ENCODE measurements at places on chromosomes 5 and 9.

GRCh38 chr9:2209400-2209799 lies 194.3 kb downstream of the SMARCA2 start:
- DNase-seq: no peak

DNA sequence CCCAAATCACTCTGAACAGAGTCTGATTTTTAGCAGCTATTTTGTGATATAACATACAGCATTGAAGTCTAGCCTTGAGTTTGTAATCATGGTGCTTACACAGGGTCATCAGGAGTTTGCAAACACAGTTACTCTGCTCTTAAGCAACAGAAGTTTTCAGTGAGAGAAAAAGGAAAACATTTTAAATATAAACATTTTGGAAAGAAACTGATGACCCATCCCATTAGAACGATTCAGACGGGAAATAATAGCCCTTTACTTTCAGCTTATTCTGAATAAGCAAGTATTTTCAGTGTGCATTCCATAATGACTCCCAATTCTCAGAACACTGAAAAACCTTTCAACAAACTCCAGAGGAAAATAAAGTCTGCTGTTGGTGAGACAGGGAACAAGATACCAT lies 46.7 kb upstream of the TMC1 start:
- no peak for DNase-seq

DNA sequence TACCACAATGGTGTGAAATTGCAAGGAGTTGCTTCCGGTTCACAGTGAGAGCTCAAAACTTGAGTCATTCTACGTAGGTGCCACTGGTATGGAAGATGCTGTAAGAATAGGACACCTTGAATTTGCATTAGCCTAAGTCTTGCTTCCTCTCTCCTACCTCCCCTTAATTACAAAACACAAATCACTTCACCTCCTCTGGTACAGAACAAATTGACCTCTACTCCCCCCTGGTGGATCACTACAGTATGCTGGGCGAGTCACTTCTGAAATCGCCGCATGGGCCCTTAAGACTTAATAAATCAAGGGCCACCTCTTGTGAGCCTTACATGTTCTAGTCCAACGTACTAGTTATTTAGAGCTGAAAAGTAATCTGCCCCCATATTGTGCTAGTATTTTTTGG lies 145.3 kb upstream of the SMARCA2 start:
- DNase-seq: peak; percentile 6

DNA sequence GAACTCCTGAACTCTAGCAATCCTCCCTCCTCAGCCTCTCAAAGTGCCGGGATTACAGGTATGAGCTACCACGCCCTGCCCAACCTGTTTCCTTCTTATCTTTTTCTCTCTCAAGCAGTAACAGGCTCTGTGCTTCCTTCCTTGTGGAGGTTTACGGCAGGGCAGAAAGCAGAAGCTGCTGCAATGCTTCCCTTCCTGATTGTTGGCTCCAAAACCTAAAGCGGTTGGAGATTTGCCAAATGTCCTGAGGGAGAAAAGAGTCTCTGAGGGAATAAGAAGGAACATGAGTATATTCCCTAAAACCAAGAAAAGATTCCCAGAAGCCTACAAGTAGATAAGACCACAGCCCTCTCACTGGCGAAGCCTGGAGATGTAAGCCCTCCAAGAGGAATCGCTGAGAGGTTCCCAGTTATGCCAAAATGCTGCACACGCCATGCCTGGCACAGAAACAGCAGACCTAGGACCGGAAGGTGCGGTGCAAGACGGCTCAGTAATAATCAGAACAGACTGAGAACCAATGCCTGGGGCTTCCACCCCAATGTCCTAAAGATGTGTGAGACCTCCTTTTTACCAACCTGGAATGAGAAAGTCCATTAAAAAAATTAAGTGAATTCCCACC lies 73.2 kb downstream of the APTX start:
- peak; percentile 68 for DNase-seq

DNA sequence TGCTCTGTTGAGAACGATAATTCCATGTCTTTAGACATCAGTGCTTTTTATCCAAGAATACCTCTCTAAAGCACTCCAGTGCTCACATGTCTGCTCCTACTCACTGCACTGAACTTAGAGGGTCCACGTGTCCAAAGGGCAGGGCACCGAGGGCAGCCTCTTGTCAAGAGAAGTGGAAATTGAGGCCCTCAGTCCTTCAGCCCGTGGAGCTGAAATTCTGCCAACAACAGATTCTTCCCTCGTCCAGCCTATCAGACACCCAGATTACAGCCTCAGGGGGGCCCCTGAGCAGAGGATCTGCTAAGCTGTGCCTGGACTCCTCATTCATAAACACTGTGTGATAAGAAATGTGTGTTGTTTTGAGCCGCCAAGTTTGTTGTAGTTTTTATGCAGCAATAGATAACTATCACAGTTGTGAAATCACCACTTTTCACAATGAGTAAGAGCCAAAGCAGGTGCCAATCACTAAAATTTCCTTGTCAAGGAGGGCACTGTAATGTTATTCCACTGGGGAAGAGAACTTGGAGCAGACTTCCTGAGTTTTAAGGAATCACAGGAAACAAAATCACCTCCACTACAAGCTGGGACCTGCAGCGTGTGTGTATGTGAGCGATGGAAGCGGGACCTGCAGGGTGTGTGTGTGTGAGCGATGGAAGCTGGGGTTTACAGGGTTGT lies 58.8 kb upstream of the IGFBPL1 start:
- no peak for DNase-seq

DNA sequence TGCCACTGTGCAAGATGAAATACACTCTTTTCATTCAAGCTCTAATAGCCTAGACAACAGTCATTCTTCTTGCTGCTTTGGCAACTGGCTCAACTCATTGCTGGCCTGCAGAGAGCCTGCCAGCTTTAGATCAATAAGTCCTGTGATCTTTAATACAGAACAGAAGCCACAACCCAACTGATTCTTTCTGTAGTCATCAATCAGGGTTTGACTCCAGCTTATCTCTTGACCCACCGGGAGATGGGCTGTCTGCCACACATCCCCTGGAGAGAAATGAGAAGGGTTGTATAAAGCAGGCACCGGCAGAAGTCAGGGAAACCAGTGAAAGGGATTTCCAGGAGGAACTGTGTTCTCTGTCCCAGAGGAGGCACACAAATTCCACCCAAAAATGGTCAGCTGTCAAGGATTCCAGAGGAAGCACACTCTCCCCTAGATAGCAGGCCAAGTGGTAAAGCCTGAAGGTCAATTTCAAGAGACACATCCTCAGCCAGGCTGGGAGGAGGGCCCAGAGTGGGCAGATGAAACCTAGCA lies 24.5 kb downstream of the LHFPL2 start:
- DNase-seq: no peak

- peak; percentile 44 for DNase-seq
These were observed 466.6 kb upstream of the DAB2 start for GRCh38 chr5:39891376-39891775.

DNA sequence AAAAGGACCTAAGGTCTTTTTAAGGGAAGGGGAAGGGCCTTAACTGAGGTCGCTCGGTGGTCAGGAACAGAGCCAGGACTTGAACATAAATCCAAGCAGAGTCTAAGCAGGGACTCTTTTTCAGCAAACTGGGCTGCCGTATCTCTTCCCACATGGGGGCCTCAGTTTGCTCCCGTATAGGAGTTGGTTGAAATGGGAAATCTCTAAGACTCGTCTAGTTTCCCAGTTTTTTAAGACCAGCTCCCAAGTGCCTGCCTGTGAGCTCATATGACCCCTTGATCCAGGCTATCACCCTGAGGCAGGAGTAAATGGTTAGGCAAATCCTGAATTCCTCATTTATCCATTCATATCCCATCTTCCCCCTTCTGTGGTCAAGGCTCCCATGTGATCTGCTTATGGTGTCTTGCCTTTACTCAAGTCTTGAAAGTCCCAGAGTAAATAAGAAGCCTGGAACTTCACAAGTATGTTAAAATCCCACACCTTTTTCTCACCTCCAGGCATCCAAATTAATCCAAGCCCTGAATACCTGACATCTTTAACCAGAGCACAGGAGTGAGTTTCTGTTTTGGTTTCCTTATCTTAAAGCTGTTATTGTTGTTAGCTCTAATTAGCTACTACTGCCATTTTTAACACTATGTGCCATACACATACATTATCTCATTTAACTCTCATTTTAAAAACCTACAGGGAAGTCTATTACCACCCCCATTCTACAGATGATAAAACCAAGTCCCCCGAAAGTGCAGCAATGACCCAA lies 3.0 kb downstream of the ARSI start:
- no peak for DNase-seq

GRCh38 chr5:161167016-161167767 lies 315.2 kb upstream of the ATP10B start:
- no peak for DNase-seq

DNA sequence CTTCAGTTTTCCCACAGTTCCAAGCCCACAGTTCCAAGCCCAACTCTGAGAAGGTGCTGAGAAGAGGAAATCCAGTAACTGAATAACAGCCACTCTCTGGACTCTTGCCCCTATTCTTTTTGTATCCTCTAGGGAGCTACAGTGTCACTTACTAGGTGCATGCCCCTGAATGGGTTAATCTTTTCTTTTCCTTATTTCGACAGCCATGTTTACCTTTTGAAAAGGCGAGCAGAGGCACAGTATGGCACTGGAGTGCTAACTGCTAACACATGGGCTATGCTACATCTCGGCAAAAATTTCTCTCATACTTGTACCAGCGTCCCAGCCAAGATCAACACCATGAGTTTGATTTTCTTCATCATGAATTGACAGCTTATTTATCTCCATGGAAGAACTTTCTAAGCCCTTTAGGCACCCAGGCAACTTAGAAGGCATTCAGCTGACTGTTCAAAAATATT lies 222.6 kb downstream of the EBF1 start:
- DNase-seq: no peak

- DNase-seq: no peak
These were observed 17.8 kb downstream of the ZNF131 start for GRCh38 chr5:43138512-43138893.

DNA sequence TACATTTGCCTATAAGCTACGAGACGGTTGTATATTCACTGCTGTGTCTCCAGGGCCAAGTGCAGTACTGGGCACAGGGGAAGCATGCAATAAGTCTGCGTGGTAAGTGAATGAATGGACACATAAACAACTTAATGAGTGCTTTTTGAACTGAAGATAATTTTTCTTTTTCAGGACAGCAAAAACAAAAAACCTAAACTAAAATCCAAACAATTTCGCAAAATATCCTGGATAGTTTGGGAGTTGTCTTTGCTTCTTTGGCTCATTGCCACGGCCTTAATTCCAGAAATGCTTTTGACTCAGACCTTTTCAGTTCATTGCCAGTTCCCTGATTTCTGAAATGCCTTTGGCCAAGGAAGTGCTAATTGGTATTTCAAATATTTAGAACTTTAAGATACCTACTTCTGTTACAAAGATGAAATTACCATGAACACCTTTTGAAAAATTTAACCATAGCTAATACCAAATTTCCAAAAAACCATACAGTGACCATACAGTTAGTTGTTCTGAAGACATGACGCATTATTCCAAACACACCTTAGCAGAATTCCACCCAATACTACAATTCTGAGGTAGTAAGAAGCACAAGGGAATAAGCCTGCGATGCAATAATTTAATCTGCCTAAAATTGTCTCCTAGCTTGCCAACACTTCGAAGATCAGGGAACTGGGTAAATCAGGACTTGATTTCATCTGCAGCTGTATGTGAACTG lies 42.8 kb downstream of the TEK start:
- DNase-seq: peak; percentile 82

DNA sequence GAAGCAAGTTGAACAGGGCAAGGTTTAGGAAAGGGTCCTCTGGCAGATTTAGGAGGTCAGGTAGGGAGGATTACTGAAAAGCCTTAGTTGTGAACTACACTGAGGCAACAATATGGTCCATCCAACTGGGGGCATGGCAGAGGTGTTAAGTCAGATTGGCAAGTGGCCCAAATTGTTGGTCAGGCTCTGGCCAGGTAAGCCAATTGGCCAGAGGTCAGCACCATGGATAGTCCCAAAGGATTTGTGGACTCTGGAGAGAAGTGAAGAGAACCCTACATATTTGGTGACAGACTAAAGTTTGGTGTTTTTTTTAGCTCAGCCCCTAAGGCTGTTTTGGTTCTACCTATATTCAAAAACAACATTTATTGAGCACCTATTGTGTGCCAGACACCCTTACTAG lies 39.1 kb upstream of the RASGRF2 start:
- no peak for DNase-seq

- DNase-seq: peak; percentile 33
These were observed 66.2 kb downstream of the SMC5 start for GRCh38 chr9:70324963-70325362.

GRCh38 chr9:133184971-133185370 lies 21.3 kb upstream of the GBGT1 start:
- DNase-seq: peak; percentile 81

DNA sequence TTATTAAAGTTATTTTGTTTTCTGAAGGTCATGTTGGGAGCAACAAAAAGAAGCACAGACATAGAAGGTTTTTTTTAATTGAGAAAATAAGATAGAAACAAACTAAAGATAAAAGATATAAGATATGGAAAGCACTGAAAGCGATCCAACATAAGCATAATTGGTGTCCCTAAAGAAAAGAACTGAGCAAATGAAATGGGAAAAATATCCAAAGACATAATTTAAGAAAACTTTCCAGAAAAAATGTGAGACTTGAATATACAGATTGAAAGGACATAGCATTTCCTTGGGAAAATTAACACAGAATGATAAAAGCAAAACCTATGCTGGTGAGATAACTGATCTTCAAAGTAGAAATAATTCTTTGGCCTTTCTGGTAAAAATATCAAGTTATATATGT lies 289.3 kb downstream of the KIAA0825 start:
- peak; percentile 2 for DNase-seq

DNA sequence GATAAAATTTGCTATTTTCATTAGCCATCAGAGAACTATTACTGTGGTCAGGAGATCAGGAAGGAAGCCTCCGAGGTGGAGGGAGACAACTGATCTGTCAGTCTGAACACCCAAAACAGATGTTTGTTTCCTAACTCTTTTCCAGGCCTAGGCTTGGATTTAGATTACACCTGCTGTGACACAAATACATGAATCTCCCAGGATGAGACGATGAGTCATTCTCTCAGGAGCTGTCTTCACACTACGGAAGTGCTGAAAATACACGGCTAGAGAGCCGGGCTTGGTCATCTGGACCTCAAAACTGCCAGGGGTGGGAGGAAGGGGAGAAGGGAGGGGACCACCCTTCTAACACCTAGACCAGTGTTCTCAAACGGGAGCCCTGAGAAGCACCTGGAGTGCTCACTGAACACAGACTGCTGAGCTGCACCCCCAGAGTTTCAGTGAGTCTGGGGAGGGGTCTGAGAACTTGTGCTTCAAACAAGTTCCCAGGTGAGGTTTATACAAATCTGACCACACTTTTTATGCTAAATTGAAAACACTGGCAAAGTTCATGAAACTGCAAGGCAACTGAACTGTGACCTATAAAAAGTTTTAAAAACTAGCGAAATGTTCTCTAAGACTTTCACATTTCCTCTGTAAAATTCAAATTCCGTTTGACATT lies 80.3 kb upstream of the EQTN start:
- no peak for DNase-seq
